ENCODE measurements at places on chromosomes 2 and 18. TPM values are rescaled to one million over a fixed set of nuclear protein-coding genes. Genes with fewer than 3 reads are reported as not detected.
A peak's percentile ranks its signal among the peaks of the same experiment; 100 is the strongest.

The COL4A4 gene
- 1.9 TPM for total RNA-seq

The LNPK gene
- 13.7 TPM for total RNA-seq

GRCh38 chr2:96340493-96341414, 5.2 kb downstream of the NCAPH start:
- DNase-seq, result no peak

- peak; percentile 82 for DNase-seq
Measured at GRCh38 chr2:153287109-153287801, 191.3 kb downstream of the RPRM start.

DNA sequence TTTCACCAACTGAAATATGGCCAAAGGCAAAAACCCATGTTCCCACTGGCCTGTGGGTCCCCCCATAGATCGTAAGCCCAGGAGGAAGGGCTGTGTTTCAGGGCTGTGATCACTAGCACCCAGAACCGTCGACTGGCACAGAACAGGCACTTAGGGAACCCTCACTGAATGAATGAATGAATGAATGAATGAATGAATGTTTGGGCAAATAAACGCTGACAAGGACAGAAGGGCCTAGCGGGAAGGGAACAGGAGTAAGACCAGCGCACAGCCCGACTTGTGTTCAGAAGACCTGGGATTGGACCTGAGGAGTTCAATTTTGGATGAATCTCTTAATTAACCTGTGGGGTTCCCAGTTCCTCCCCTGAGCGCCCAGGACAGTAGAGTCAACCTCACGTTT, 76.2 kb downstream of the TPO start:
- DNase-seq, result no peak

Data from WTC11 (cell line).